ENCODE measurements at places on chromosomes 3 and 15.

DNA sequence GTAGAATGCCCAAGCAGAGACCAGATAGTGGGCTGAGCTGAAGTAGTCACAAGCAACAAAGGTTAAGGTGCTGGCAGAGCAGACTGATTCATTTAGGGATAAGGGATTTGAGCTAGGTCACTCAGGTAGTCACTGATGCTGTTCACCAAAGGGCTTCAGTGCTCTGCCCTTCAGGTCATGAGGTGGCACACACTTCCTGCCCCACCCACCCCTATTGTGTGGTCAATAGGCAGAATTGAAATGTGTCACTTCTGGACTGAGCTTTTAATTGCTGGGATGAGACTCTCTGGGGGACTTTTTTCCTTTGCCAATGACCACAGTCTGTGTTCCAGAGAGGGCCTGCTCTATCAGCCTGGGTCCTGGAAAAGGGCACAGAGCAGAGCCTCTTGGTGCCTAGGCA, 2.9 kb upstream of the DIS3L start:
- no peak for DNase-seq

- no peak for DNase-seq
Measured at GRCh38 chr3:55406696-55407425, 80.2 kb downstream of the WNT5A start.

DNA sequence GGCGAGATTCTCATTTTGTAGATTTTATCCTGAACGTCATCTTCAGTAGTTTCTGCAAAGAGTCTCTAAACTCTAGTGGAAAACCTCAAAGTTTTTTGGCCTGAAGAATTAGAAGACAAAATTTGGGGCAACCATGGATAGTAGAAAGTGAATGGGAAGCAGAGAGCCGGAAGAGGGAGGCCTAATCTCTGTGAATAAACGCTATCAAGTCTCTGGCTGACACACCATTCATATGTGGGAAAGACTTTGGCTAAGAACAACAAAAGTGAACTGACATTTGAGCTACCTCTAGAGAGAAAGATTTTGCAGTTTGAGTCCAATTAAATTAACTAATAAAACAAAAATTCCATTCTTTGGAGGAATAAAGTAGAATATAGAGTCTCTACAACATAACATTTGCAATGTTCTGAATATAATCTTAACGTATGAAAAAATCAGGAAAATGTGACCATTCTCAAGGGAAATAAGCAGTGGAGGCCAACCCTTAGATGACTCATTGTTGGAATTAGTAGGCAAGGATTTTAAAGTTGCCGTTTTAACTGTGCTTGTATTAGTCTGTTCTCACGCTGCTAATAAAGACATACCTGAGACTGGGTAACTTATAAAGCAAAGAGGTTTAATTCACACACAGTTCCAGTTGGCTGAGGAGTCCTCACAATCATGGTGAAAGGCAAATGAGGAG, 184.6 kb downstream of the C3orf38 start:
- no peak for DNase-seq

DNA sequence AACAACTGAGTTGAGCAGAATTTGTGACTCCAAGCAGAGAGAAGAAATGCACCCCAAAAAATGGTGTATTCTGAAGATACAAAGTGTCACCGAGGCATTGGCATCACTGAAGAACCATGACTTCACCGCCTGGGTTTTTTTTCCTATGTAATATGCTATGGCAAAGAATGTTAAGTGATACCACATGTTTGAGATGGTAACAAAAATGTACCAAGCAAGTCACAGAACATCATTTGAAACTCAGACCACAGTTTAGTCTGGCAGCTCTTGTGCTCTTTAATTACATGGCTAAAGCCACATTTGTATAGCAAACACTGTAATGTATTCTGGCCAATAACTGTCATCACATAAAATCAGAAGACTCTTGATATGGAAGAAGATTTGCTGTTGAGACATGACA, 323.5 kb downstream of the ULK4 start:
- DNase-seq, result no peak

Measured in activated naive CD4-positive, alpha-beta T cell treated with Interleukin-2 at 50 U/mL for 16 hours (primary cell).